Right atrium auricular region (tissue), 2 donors: ENCODE measurements at places on chromosomes 3 and 15. TPM values are rescaled to one million over a fixed set of nuclear protein-coding genes. Genes with fewer than 3 reads are reported as not detected.

DNA sequence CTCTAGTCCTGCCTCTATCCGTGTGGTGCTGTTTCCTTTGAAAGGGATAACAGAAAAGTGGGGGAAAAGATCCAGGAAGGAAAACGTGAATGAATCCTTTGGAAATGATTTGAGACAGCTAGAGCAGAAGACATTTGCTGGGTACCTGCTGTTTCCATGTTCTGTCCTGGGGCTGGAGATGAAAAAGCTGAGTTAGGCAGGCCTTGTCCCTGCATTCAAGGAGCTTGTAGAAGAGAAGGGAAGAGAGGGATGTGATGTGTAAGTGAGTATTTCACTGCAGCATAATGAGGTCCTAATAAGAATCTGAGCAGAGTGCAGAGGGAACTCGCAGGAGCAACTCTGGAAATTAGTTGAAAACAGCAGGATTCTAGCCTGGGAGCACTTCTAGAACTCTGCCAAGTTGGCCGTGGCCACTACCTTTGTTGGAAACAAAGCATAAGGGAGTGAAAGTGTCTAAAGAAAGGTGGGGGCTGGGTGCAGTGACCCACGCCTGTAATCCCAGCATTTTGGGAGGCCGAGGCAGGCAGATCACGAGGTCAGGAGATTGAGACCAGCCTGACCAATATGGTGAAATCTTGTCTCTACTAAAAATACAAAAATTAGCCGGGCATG lies 13.8 kb upstream of the SEMA4B start:
- peak overlapping the region; percentile 40 for H3K27ac ChIP-seq
- no peaks in the 10 kb centered on the region for H3K27me3 ChIP-seq
- H3K4me3 ChIP-seq = no peak overlapping the region
- peaks cover 38% of the 10 kb centered on the region for H3K4me1 ChIP-seq

- H3K36me3 ChIP-seq = no peaks in the 10 kb centered on the region
- no peaks in the 10 kb centered on the region for H3K27me3 ChIP-seq
- H3K4me3 ChIP-seq = no peak overlapping the region
- H3K4me1 ChIP-seq = no peaks in the 10 kb centered on the region
- no peak for DNase-seq
- H3K27ac ChIP-seq = no peak overlapping the region
Measured at GRCh38 chr3:117611211-117611610, 901.6 kb downstream of the TUSC7 start.

DNA sequence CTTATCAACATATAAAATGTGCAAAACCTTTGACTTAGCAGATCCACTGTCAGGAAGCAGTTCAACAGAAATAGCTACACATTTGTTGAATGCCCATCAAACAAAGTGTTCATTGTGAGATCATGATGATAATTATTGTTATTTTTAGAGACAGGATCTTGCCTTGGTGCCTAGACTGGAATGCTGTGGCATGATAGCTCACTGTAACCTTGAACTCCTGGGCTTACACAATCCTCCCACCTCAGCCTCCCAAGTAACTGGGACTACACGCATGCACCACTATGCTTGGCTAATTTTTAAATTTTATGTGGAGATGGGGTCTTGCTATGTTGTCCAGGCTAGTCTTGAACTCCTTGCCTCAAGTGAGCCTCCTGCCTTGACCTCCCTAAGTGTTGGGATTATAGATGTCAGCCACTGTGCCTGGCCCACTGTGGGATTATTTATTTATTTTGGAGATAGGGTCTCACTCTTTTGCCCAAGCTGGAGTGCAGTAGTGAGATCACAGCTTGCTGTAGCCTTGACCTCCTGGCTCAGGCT lies 8.8 kb downstream of the MAP2K5 start:
- no peak overlapping the region for H3K4me3 ChIP-seq
- DNase-seq = no peak
- no peaks in the 10 kb centered on the region for H3K4me1 ChIP-seq
- H3K27me3 ChIP-seq = no peaks in the 10 kb centered on the region

GRCh38 chr3:94405258-94406035 lies 342.6 kb downstream of the NSUN3 start:
- no peaks in the 10 kb centered on the region for H3K36me3 ChIP-seq
- no peak overlapping the region for H3K27ac ChIP-seq
- no peak overlapping the region for H3K4me3 ChIP-seq
- no peak for DNase-seq

- peaks cover 26% of the 10 kb centered on the region for H3K36me3 ChIP-seq
- H3K27ac ChIP-seq = no peak overlapping the region
- H3K4me1 ChIP-seq = peaks cover 15% of the 10 kb centered on the region
- no peaks in the 10 kb centered on the region for H3K27me3 ChIP-seq
Measured at GRCh38 chr3:136078421-136079364, 113.2 kb downstream of the PPP2R3A start.

SLC12A8 gene
- 1.1 TPM for total RNA-seq

SH2D7 gene
- total RNA-seq = not detected

MOBP gene
- total RNA-seq = not detected

GRCh38 chr3:111538681-111539083 lies 3.3 kb upstream of the CD96 start:
- H3K27me3 ChIP-seq = no peaks in the 10 kb centered on the region
- H3K27ac ChIP-seq = no peak overlapping the region
- no peak for DNase-seq
- no peak overlapping the region for H3K4me3 ChIP-seq

GRCh38 chr3:71559578-71560162 lies 23.9 kb downstream of the FOXP1 start:
- no peak for DNase-seq
- H3K4me1 ChIP-seq = no peaks in the 10 kb centered on the region
- no peak overlapping the region for H3K4me3 ChIP-seq
- H3K36me3 ChIP-seq = no peaks in the 10 kb centered on the region

- DNase-seq = no peak
- H3K4me1 ChIP-seq = no peaks in the 10 kb centered on the region
- H3K27ac ChIP-seq = peak overlapping the region; percentile 77
- peaks cover 97% of the 10 kb centered on the region for H3K36me3 ChIP-seq
Measured at GRCh38 chr3:9679476-9680080, 24.1 kb upstream of the CPNE9 start.

- DNase-seq = no peak
- H3K27me3 ChIP-seq = no peaks in the 10 kb centered on the region
- H3K36me3 ChIP-seq = no peaks in the 10 kb centered on the region
- H3K4me1 ChIP-seq = no peaks in the 10 kb centered on the region
- no peak overlapping the region for H3K4me3 ChIP-seq
Measured at GRCh38 chr3:13296662-13297061, 123.5 kb downstream of the NUP210 start.

DNA sequence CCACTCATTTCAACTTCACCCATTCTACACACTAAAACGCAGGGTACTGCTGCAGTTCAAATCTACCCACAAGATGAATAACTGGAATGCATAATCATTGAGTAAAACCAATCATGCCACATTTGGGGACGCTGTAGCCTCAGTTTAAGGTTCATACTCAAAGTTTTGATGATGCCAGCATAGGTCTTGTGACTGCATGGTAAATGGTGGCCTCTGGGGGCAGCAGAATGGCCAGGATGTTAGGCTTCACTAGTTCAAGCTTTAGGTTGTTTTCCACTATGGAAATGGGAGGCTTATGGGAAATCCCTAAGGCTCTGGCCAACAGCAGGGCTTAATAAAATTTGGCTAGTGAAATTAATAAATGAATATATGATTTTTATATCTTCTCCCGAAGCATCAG lies 104.3 kb upstream of the TSC22D2 start:
- H3K36me3 ChIP-seq = no peaks in the 10 kb centered on the region
- DNase-seq = no peak
- no peak overlapping the region for H3K4me3 ChIP-seq

DNA sequence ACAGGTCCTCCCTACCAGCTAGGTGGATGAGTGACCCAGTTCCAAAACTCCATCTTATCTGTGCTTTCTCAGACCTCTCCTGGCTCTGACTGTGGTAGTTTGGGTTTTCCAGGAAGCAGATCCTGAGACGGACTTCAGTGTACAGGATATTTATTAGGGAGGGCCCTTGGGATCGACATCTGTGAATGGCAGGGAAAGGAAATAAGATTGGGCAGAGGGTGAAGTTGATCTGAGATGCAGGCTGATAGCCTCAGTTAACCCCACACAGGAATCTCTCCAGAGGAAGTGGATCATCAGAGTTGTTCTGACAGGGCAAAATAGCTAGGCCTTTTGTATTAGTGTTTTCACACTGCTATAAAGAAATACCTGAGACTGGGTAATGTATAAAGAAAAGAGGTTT lies 16.7 kb upstream of the MAPK6 start:
- H3K4me3 ChIP-seq = no peak overlapping the region
- no peaks in the 10 kb centered on the region for H3K4me1 ChIP-seq
- no peaks in the 10 kb centered on the region for H3K36me3 ChIP-seq
- H3K27ac ChIP-seq = no peak overlapping the region
- H3K27me3 ChIP-seq = no peaks in the 10 kb centered on the region

- H3K27me3 ChIP-seq = no peaks in the 10 kb centered on the region
- H3K36me3 ChIP-seq = no peaks in the 10 kb centered on the region
- DNase-seq = no peak
- no peaks in the 10 kb centered on the region for H3K4me1 ChIP-seq
Measured at GRCh38 chr3:171213178-171213577, 186.7 kb upstream of the SLC2A2 start.

GRCh38 chr3:187210091-187210490 lies 12.8 kb downstream of the RTP1 start:
- peak overlapping the region; percentile 19 for H3K27ac ChIP-seq
- DNase-seq = no peak
- H3K4me1 ChIP-seq = no peaks in the 10 kb centered on the region
- H3K4me3 ChIP-seq = no peak overlapping the region

GRCh38 chr3:37144806-37145205 lies 29.6 kb downstream of the LRRFIP2 start:
- H3K27me3 ChIP-seq = no peaks in the 10 kb centered on the region
- H3K36me3 ChIP-seq = peaks cover 12% of the 10 kb centered on the region
- peaks cover 71% of the 10 kb centered on the region for H3K4me1 ChIP-seq
- H3K27ac ChIP-seq = peak overlapping the region; percentile 40
- H3K4me3 ChIP-seq = no peak overlapping the region

DNA sequence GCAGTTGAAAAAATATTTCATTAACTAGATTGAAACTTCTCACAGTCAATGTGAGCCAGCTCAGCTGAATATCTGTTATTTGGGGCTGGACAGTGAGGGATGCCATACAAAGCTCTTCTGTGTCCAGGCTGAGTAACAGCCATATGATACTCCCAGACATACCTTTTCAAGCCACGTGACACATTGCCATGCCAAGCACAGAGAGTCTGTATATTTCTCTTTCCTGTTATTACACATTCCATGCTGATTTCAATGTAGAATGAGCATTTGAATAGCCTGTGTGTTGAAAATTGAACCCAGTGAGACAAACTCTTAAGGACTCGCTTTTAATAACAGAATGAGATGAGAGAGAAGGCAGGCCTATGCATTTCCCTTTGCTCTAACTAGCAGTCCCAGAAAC lies 334.7 kb upstream of the RASGRP1 start:
- H3K4me1 ChIP-seq = no peaks in the 10 kb centered on the region
- H3K36me3 ChIP-seq = no peaks in the 10 kb centered on the region
- no peak for DNase-seq
- H3K27ac ChIP-seq = no peak overlapping the region
- no peaks in the 10 kb centered on the region for H3K27me3 ChIP-seq

DPPA4 gene
- not detected for total RNA-seq

ANKRD28 gene
- 9.2 TPM for total RNA-seq

- no peaks in the 10 kb centered on the region for H3K27me3 ChIP-seq
- no peak for DNase-seq
- H3K27ac ChIP-seq = peak overlapping the region; percentile 12
Measured at GRCh38 chr3:99674086-99674789, 35.8 kb downstream of the COL8A1 start.

IMPG2 gene
- total RNA-seq = 0.15 TPM

CCR8 gene
- not detected for total RNA-seq

GRCh38 chr3:195086885-195087284 lies 184.1 kb downstream of the XXYLT1 start:
- H3K4me3 ChIP-seq = no peak overlapping the region
- H3K36me3 ChIP-seq = no peaks in the 10 kb centered on the region
- DNase-seq = no peak
- H3K4me1 ChIP-seq = peaks cover 15% of the 10 kb centered on the region
- H3K27me3 ChIP-seq = no peaks in the 10 kb centered on the region
- no peak overlapping the region for H3K27ac ChIP-seq

SMC4 gene
- 10.7 TPM for total RNA-seq

DNA sequence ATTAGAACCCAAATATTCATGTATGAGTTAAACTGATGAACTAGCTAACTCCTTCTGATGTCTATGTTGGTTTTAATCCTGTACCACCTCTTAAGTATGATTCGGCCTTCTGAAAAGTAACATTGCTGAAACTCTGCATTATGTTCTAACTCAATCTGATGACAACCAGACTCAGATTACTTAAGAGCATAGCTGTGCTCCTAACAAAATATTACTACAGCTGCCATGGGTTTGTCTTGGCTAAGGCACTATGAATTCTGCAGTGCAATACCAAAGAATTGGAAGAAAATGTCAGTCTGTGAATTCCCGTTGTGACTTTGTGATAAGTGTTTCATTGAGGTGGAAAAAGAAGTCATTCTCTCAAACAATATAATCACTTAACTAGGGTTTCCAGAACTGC lies 224.4 kb downstream of the ZMAT3 start:
- no peaks in the 10 kb centered on the region for H3K4me1 ChIP-seq
- no peak for DNase-seq
- H3K4me3 ChIP-seq = no peak overlapping the region
- H3K27ac ChIP-seq = peak overlapping the region; percentile 22
- H3K36me3 ChIP-seq = no peaks in the 10 kb centered on the region
- no peaks in the 10 kb centered on the region for H3K27me3 ChIP-seq

GP9 gene
- not detected for total RNA-seq

GRCh38 chr15:61943992-61944391 lies 116.3 kb downstream of the VPS13C start:
- H3K27ac ChIP-seq = no peak overlapping the region
- H3K4me1 ChIP-seq = no peaks in the 10 kb centered on the region
- H3K4me3 ChIP-seq = no peak overlapping the region
- H3K36me3 ChIP-seq = peaks cover 42% of the 10 kb centered on the region
- no peaks in the 10 kb centered on the region for H3K27me3 ChIP-seq
- DNase-seq = no peak

DNA sequence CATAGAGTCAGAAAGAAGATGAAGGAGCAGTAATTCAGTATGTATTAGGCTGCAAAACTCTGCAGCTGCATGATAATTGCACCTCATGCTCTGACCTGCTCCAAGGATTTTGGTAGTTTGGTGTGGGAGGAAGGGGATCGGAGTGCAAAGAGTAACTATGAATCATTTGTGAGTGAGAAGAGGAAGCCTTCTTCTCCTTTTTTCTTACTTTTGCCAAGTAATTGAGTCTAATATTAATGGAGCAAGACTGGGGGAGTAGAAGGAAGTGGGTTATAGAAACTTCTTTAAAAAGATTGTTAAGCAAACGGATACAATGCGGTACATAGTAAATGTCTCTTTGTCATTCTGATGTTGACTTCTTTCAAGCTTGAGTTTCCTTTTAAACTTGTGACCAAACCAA lies 276.5 kb downstream of the EDEM1 start:
- DNase-seq = no peak
- H3K4me3 ChIP-seq = no peak overlapping the region
- H3K27me3 ChIP-seq = no peaks in the 10 kb centered on the region
- H3K4me1 ChIP-seq = no peaks in the 10 kb centered on the region

- H3K4me1 ChIP-seq = no peaks in the 10 kb centered on the region
- H3K27me3 ChIP-seq = no peaks in the 10 kb centered on the region
- no peak for DNase-seq
Measured at GRCh38 chr3:112002096-112002971, 3.6 kb downstream of the TAGLN3 start.
